Progenitor cell of endocrine pancreas (in vitro differentiated cells): ENCODE measurements at places on chromosomes 2 and 18. TPM values are rescaled to one million over a fixed set of nuclear protein-coding genes. Genes with fewer than 3 reads are reported as not detected.
A peak's percentile ranks its signal among the peaks of the same experiment; 100 is the strongest.

DNA sequence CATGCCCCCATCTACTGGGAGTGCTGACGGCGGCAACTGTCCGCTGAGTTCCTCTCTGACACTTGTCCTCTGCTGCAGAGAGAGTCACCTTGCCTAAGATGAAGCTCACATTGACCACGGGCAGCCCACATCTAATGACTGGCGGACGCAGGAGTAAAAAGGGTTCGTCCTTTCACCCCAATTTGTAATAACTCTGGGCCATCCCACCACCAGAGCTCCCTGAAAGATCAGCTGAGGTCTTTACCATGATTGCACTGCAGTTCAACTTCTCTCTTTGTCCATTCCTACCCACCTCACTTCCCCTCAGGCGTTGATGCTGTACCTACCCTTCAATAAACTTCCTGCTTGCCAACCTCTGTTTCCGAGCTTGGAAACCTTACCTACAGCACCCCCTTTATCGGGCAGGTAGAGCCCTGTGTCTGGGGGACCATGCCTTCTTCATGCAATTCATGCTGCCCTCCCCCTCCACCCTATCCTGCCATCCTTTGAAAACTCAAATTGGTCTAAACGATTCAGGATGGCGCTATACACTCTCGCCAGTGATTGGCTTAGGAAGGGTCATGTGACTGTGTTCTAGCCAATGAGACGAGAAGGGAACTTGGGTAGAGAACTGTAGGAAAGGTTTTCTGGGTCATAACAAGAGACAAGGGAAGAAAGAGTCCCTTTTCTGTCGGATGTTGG is 10.3 kb upstream of the B3GNT2 start:
- H3K4me1 ChIP-seq: peaks cover 3% of the 10 kb centered on the region
- no peak overlapping the region for H3K27ac ChIP-seq
- H3K4me3 ChIP-seq: no peak overlapping the region
- DNase-seq: no peak
- peaks cover 3% of the 10 kb centered on the region for H3K27me3 ChIP-seq

DNA sequence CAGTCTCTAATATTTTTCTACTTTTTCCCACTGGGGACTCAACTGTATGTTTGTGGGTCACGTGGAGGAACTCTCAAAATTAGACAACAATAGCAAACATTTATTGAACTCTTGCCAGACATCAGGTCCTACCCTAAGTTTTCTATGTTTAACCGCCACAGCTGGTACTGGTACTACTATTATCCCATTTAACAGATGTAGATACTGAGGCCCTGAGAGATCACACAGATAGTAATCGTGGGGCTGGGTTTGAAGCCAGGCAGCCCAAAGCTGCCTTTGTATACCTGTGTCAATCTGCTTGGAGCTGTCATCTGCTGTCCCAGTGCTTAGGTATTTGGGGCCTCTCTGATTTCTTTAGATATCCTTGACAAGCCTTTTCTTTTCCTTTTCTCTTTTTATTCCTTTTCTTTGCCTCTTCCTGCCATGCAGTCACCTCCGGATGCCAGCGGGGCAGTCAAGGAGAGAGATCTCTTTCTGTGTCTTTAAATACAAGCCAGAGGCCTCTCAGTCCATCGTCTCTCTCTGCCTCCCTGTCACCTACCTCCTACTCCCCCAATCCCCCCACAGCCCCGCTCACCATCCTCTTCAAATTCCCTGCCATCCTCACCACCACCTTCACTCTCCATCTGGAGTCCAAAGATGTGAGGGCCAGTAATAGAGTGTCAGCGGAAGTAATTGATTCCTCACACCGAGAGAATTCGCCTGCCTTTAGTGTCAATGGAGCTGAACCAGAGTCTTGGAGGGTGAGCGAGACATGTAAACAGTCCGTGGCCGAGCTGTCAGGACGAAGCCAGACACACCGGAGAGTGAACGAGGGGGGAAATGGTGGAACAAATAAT is 23.4 kb downstream of the NRP2 start:
- no peak overlapping the region for H3K4me3 ChIP-seq
- H3K4me1 ChIP-seq: peaks cover 14% of the 10 kb centered on the region
- no peak for DNase-seq
- H3K27me3 ChIP-seq: peaks cover 11% of the 10 kb centered on the region
- no peaks in the 10 kb centered on the region for H3K36me3 ChIP-seq
- H3K27ac ChIP-seq: no peak overlapping the region

DNA sequence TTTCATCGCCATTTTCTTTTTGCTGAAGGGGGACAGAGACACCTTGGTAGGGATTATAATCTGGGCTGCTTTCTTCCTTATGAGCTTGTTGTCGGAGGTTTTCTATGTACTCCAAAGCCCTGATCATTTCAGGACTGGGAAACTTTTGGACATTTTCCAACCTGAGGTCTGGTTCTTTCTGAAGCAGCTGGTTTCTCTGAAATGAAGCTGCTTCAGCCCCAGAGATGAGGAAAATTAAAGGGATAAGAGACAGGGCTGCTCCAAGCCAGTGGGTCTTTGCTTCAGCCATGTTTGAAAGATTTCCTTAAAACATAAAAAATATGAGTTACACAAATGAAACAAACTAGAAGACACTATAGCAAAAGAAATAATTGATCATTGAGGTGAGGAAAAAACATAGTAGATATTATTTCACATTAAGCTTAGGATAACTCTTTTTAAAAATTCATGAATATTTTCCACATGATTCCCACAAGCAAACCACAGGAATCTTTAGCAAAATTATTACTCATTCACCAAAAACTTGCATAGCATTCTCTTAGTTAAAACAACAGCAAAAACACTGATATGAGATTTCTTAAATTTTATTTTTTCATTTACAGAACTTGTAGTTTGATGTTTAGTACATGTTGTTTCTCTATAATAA is 3.0 kb downstream of the SCG2 start:
- H3K4me3 ChIP-seq: peak overlapping the region; percentile 37
- DNase-seq: no peak
- H3K36me3 ChIP-seq: no peaks in the 10 kb centered on the region
- no peak overlapping the region for H3K27ac ChIP-seq

- no peak overlapping the region for H3K4me3 ChIP-seq
- H3K27ac ChIP-seq: no peak overlapping the region
- H3K27me3 ChIP-seq: no peaks in the 10 kb centered on the region
- H3K36me3 ChIP-seq: no peaks in the 10 kb centered on the region
- H3K4me1 ChIP-seq: no peaks in the 10 kb centered on the region
Observed at GRCh38 chr18:22826726-22827125, 106.4 kb upstream of the RBBP8 start.

GRCh38 chr2:238926761-238927611 is 79.1 kb downstream of the TWIST2 start:
- no peaks in the 10 kb centered on the region for H3K36me3 ChIP-seq
- peaks cover 9% of the 10 kb centered on the region for H3K27me3 ChIP-seq
- peaks cover 8% of the 10 kb centered on the region for H3K4me1 ChIP-seq
- DNase-seq: no peak
- no peak overlapping the region for H3K27ac ChIP-seq

- H3K4me1 ChIP-seq: peaks cover 2% of the 10 kb centered on the region
- H3K4me3 ChIP-seq: no peak overlapping the region
- peaks cover 22% of the 10 kb centered on the region for H3K27me3 ChIP-seq
- H3K36me3 ChIP-seq: no peaks in the 10 kb centered on the region
Observed at GRCh38 chr18:57998461-57998860, 45.6 kb upstream of the NEDD4L start.

GRCh38 chr18:21000667-21001066 is 110.9 kb downstream of the ROCK1 start:
- H3K36me3 ChIP-seq: peaks cover 27% of the 10 kb centered on the region
- H3K27me3 ChIP-seq: no peaks in the 10 kb centered on the region
- no peak for DNase-seq
- H3K4me1 ChIP-seq: peaks cover 2% of the 10 kb centered on the region

GRCh38 chr18:24022161-24022560 is 7.6 kb downstream of the TTC39C start:
- H3K4me1 ChIP-seq: peaks cover 8% of the 10 kb centered on the region
- no peak overlapping the region for H3K27ac ChIP-seq
- H3K4me3 ChIP-seq: no peak overlapping the region
- H3K27me3 ChIP-seq: no peaks in the 10 kb centered on the region

CNGA3 gene
- total RNA-seq: 5.3 and 5.5 TPM in 2 replicates

THUMPD2 gene
- 16.5 and 18.7 TPM in 2 replicates for total RNA-seq

CLEC4F gene
- not detected in 2 replicates for total RNA-seq

SAG gene
- total RNA-seq: not detected in 2 replicates

TOGARAM2 gene
- total RNA-seq: 0.86 and 0.98 TPM in 2 replicates

MXD1 gene
- 9.2 and 10.8 TPM in 2 replicates for total RNA-seq

EMILIN1 gene
- total RNA-seq: 1.1 and 2.5 TPM in 2 replicates

MAPK4 gene
- 14.8 and 16.3 TPM in 2 replicates for total RNA-seq

MRO gene
- total RNA-seq: 0.13 TPM in 1 of 2 replicates, not detected in the other
